ENCODE measurements at places on chromosomes 6 and 20.
A peak's percentile ranks its signal among the peaks of the same experiment; 100 is the strongest.

DNA sequence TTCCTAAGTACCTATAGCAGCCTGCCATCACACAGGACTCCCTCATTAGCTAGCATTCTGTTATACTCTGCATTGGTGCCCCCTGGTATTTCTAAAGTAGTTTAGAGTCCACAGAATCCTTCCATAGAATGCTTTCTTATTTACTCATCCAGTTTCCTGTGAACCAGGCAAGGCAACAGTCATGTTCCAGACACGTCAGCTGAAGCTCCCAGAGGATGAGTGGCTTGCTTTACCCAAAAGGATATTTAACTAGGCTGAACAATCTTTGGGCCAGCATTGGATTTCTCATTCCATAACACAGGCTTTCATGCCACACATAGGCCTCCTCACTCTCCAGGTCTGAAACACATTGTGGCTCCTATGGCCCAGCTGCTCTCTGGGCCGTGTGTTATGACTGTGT, 203.8 kb upstream of the MAP3K7 start:
- no peak for DNase-seq

DNA sequence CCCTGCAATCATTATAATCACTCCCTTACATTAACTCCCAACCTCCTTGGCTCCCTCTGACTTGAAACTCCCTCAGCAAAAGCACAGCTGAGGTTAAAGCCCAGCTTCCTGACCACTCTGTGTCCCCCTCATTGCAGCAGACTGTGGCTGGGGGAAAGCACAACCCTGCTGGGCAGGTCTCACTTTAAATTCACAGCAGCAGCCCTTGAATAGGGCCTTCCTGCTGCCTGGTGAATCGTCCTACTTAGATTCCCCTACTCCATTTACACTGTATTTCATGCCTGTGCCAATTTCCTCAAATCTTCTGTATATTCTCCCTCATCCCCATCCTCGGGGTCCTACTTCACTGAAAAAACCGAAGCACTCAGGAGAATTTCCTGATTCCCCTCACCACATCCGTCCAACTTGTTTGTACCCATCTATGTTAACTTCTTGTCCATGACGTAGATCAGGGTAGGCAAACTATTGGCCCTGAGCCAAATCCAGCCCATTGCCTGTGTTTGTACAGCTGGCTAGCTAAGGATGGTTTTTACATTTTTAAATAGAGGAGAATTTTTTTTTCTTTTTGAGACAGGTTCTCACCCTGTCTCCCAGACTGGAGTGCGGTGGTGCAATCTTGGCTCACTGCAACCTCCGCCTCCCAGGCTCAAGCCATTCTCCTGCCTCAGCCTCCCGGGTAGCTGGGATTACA, 31.5 kb upstream of the GCM1 start:
- no peak for DNase-seq

- peak; percentile 75 for DNase-seq
These were observed 49.4 kb downstream of the PFDN4 start for GRCh38 chr20:54257071-54257816.

- DNase-seq = no peak
These were observed 123.8 kb upstream of the MTHFD1L start for GRCh38 chr6:150741633-150742200.

GRCh38 chr6:139666284-139666683, 291.8 kb upstream of the CITED2 start:
- DNase-seq = no peak

- DNase-seq = peak; percentile 63
These were observed 80.1 kb upstream of the PTPRK start for GRCh38 chr6:128600397-128600951.

- DNase-seq = no peak
These were observed 211.5 kb upstream of the DTNBP1 start for GRCh38 chr6:15874326-15874725.

DNA sequence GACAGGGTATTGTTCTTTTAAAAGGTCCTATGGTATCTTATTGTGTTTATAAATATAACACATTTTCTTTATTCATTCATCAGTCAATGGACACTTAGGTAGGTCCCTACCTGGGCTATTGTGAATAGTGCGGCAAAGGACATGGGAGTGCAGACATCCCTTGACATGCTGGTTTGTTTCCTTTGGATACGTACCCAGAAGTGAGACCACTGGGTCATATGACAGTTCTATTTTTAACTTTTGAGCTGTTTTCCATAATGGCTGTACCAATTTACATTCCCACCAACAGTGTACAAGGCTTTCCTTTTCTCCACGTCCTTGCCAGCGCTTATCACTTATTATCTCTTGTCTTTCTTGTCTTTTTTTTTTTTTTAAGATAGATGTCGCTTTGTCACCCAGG, 627.5 kb downstream of the PRKN start:
- no peak for DNase-seq

DNA sequence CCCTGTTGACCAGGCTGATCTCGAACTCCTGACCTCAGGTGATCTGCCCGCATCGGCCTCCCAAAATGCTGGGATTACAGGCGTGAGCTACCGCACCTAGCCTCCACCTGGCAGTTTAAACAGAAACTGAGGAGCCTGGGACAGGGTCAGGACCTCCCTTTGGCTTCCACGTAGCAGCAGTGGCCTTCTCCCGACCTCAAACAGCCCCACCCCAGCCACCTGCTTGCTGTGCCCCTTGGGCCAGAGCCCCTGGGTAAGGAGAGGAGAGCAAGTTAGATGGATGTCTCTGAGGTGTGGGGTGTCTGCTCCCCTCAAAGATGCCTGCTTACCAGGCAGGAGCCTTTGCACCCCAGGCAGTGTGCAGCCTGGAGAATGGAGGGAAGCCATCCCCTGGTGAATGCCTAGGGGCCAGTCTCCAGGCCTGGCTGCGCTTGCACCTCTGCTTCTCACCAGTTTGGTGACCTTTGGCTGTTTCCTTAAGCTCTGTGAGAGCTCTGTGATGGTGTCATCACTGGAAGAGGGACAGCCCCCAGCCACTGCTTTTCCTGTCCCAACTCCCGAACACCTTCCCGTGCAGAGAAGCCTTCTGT, 42.1 kb upstream of the MDFI start:
- no peak for DNase-seq

DNA sequence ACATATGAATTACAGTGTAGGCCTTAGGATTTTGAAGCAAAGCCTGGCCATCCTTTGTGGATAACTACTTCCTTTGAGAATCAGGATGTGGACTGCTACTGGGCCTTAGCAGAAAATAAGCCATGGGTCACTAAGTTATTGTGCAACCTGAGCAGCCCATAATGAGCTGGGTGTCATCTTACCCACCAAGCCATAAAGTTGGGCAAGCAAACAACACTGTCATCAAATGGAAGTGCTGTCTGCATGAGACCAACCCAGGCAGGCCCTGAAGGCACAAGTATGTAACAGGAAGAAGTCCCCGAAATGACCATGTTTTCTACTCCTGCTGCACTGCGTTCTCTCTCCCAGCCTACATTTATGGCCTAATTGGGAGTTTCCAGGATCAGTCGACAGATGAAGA, 205.6 kb upstream of the GGTLC1 start:
- DNase-seq = no peak

DNA sequence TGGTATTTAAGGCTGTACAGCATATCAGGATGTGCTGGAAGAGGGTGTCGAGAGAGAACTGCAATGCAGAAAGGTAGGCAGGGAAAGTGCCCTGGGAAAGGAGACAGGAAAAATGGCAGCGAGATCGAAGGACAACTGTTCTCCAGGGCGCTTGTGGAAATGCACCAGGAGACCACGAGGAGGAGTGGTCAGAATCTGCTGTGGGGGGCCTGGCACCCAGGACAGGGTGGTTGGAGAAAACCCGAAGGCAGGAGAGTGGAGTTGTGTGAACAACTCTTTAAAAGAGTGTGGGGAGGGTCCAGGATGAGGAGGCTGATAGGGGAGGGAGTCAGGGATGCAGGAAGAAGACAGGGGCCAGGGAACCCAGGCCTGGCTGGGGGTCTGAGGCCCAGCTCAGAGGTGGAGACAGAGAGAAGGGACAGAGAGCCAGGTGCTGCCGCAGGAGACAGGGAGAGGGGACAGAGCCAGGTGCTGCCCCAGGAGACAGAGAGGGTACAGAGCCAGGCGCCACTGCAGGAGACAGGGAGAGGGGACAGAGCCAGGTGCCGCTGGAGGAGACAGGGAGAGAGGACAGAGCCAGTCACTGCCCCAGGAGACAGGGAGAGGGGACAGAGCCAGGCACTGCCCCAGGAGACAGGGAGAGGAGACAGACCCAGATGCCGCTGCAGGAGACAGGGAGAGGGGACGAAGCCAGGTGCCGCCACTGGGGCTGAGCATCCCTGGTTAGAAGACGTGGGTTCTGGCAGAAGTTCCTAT, 9.3 kb downstream of the SLC22A1 start:
- no peak for DNase-seq

All from kidney glomerular epithelial cell (primary cell).